Erythroblast (primary cell): ENCODE measurements at places on chromosomes 6 and 20.

DNA sequence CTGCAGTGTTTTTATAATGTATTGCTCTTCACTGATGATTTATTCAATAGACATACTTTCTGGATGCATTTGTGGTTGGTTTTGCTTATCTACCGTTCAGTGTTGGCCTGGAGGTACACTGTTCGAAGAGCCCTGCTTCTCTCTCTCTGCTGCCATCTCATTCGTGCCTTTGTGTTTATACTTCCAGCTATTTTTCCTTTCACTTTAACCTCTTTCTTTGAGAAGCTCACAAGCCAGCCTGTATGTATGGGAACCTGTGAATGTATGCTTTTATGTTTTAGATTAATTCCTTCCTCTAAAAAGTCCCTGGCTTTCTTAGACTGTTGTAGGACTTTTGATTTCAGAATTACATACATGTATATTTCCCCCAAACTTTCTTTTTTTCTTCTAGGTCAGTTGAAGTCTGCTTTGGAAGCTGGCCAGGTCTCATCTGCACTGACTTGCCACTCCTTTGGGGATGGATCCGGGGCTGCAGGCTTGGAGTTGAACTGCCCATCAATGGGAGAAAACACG lies 83.0 kb downstream of the SCAND1 start:
- peak; percentile 19 for DNase-seq

DNA sequence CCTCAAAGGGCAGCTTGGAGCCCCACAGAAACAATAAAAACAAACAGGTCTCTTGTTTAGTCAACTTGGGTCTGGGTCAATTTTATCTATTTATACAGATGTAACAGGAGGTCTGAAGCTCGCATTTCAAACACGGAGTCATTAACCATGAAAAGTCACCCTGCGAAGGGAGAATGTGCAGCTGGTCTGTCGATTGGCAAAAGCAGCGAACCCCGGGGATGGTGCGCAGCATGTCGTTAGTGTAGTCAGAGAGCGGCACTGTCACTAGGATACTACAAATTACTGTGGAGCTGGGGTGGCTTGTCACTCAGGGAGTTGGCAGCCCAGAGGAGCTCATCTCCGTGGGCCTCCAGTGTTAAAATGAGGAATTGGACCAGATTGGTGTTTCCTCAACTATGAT lies 190.4 kb upstream of the ARG1 start:
- no peak for DNase-seq

- DNase-seq, result peak; percentile 28
Observed at GRCh38 chr20:47502271-47503239, 868 bp downstream of the NCOA3 start.

- DNase-seq, result peak; percentile 85
Observed at GRCh38 chr6:41066867-41067304, 5.3 kb downstream of the OARD1 start.

GRCh38 chr20:62301111-62301668 lies 1.6 kb upstream of the ADRM1 start:
- no peak for DNase-seq

- no peak for DNase-seq
Observed at GRCh38 chr6:151862461-151862860, 55.0 kb downstream of the ESR1 start.

- no peak for DNase-seq
Observed at GRCh38 chr6:138673346-138674014, 100.1 kb upstream of the CCDC28A start.

DNA sequence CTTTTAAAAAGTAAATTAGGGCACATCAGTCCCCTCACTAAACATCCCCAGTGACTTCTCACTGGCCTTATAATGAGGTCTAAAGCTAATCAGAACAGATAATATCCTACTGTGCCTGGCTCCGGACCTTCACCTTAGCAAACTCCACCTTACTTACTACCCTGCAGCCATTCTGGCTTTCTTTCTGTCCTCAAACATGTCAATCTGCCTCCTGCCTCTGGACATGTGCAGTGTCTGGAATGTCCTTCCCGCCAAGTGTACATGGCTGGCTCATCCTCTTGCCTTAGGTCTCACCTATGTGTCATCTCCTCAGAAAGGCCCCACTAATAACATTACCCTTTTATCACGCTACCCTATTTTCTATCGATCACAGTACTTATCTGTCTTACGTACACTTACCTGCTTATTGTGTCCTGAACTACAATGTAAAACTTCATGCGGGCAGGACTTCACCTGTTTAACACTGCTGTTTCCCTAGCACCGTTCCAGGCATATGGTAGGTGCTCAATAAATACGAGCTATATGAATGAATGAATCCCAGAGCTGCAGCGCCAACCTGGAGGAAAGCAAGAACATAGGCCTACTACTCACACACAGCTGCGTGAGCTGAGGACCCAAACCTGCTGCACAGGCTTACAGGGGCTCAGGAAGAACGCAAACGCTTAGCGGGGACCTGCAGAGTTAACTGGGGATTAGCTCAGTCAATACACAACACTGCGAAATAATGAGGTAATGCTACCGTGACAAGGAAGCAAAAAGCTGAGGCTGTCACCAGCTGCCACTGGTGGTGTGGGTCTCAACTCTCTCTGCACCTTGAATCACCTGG lies 991 bp downstream of the UQCC2 start:
- DNase-seq, result peak; percentile 40

GRCh38 chr6:27770724-27771123 lies 141.5 kb downstream of the OR2B2 start:
- no peak for DNase-seq

DNA sequence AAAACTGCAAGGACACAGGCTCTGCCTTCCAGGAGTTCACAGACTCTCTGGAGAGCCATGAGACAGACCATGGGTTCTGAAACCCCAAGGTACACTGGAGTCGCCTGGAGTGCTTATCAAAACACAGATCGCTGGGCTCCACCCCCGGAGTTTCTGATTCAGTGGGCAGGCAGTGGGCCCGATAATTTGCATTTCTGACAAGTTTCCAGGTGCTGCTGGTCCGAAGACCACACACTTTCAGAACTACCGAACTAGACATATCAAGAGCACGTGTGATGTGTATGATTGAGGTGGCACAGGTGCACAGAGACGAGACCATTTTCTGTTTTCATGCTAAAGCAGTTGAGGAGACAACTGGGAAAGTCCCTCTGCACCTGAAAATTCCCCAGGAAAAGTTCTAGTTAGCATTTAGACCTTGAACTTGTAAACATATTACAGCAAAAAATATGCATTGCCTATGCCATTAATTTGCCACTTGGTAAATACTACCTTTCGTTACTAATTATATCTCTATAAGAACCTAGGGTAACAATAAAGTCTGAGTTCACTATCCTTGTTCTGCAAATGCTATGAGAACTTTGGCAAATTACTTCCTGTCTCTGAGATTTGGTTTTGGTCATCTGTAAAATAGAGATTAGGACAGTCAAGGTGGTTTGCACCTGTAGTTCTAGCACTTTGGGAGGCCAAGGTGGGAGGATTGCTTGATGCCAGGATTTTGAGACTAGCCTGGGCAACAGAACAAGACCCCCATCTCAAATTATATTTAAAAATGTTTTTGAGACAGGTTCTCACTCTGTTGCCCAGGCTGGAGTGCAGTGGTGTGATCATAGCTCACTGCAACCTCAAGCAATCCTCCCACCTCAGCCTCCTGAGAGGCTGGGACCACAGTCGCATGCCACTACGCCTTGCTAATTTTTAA lies 14.3 kb upstream of the PIM1 start:
- peak; percentile 47 for DNase-seq

- no peak for DNase-seq
Observed at GRCh38 chr6:133408132-133408531, 167.0 kb downstream of the EYA4 start.

DNA sequence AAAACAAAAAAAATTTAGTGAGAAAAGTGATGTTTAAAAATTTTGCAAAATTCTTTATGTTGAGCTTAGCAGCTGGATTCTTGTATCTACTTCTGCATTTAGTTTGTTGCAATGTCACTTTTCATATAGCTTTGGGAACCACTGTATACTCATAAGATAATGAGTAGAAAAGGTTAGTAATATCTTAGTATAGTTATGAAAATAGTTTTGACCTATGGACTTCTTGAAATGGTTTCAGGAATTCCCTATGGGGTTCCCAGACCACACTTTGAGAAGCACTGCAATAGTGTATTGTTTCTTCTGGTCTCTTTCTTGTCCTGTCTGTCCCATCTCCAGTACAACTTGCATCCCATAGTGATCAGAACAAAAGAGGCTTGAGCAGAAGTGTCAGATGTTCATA lies 29.4 kb downstream of the PPP1R16B start:
- no peak for DNase-seq

GRCh38 chr6:169832247-169832948 lies 81.0 kb downstream of the ERMARD start:
- no peak for DNase-seq

DNA sequence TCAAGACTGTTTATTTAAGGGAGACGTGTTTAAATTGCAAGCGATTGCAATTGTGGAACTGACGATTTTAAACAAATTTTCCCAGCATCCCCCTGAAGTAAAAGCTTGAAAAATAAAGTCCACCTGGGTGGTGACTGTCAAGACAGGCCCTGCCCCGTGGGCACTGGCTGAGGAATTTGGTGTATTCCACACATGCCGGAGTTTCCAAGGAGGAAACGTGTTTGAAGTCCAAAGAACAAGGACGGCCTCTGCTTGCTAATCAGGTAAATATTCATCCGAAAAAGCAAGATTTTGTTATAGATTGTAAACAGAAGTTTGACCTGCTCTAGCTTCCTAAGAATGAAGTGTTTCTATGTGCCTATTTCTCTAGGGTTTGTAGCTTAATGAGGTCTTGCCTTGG lies 505.1 kb downstream of the QKI start:
- no peak for DNase-seq

DNA sequence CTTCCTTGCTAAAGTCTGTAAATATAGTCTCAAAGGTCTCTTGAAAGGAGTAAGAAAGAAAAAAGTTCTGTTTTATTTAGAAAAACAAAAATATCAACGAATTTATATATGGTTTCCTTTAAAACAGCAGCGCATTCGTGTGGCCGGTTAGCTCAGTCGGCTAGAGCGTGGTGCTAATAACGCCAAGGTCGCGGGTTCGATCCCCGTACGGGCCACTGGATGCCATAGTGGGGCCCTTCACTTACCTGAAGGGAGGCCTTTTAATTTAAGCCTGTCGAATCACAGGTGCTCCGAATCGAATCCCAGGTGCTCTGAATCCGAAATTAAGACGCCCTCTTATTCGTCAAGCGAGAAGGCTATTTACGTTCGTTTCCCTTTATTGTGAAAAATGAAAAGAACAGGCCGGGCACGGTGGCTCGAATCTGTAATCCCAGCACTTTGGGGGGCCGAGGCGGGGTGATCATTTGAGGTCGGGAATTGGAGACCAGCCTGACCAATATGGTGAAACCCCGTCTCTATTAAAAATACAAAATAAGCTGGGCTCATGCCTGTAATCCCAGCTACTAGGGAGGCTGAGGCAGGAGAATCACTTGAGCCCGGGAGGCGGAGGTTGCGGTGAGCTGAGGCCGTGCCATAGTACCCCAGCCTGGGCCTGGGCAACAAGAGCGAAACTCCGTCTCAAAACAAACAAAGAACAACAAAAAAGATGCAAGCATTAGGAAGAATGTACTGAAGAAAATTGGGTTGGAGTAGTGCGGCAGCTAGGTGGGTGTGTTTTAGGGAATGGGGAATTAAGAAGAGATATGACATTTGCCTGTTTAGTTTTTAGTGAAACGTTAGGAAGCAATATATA lies 195.8 kb upstream of the ZNF184 start:
- peak; percentile 87 for DNase-seq

GRCh38 chr20:10240655-10241054 lies 22.0 kb downstream of the SNAP25 start:
- DNase-seq, result no peak

GRCh38 chr6:147700436-147701209 lies 192.1 kb downstream of the SAMD5 start:
- DNase-seq, result no peak

DNA sequence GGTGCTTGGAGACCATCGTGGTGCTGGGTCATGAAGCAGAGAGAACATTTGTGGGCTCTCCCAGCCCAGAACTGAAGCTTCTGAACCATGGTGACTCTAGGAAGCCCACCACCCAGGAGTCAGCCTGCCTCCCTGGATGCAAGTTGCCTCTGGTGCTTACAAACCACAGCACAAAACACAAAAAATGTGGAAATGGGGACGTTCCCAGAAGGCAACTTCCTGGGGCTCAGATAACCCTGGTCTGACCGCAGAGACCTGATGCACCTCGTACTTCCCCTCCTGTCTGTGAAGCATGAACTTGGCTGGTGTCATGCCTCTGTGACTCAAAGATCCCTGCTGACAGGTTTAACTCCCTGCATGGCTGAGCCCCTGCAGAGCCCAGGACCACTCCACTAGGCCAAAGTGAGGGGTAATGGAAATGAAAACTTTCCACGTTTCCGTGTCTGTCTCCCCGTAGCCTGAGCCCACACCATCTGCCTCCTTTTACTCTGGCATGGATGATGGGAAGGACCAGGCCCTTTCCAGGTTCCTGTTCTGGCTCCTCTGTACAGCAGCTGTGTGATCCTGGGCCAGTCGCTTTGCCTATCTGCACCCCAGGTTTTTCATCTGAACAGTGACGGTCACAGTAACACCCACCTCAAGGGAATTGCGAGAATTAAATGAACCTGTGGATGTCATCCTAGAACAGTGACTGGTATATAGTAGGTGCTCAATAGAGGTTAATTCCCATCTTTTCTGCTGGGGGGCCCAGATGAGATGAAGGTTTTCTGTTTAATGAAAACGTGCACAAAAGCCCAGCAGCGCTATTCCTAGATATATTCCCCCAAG lies 57.7 kb downstream of the PPP1R16B start:
- no peak for DNase-seq

GRCh38 chr6:73878403-73878802 lies 182.4 kb downstream of the CD109 start:
- no peak for DNase-seq

DNA sequence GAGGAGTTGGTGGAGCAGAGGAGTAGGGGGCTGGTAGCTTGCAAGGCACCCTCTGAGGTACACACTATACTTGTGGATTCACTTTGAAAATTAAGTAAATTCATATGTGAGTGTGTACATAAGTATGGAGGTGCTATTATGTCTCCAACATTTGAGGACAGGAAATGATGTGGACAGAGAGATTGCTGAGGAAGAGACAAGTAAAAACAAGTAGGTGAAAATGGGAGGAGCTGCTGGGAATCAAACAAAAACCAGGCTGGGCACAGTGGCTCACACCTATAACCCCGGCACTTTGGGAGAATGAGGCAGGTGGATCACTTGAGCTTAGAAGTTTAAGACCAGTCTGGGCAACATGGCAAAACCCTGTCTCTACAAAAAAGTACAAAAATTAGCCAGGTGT lies 69.2 kb upstream of the LYRM2 start:
- no peak for DNase-seq

- no peak for DNase-seq
Observed at GRCh38 chr6:56534680-56535419, 107.8 kb downstream of the DST start.

- DNase-seq, result no peak
Observed at GRCh38 chr6:15319677-15320076, 73.8 kb downstream of the JARID2 start.

DNA sequence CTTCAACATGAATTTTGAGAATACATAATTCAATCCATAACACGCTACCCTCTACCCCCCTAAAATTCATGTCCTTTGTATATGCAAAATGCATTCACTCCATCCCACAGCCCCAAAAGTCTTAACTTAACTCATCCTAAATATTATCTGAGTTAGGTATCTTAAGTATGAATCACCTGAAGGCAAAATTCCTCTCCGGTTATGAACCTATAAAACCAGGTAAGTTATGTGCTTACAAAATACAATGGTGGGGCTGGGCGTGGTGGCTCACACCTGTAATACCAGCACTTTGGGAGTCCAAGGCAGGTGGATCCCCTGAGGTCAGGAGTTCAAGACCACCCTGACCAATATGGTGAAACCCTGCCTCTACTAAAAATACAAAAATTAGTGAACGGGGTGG lies 23.5 kb upstream of the PRSS35 start:
- no peak for DNase-seq
